MCF 10A (cell line): ENCODE measurements at places on chromosomes 1 and 21. TPM values are rescaled to one million over a fixed set of nuclear protein-coding genes. Genes with fewer than 3 reads are reported as not detected.

- H3K4me1 ChIP-seq = peaks cover 16% of the 10 kb centered on the region
- no peak for DNase-seq
- no peak overlapping the region for H3K27ac ChIP-seq
- no peaks in the 10 kb centered on the region for H3K36me3 ChIP-seq
These were observed 65.1 kb downstream of the KCNK1 start for GRCh38 chr1:233679030-233679429.

DNA sequence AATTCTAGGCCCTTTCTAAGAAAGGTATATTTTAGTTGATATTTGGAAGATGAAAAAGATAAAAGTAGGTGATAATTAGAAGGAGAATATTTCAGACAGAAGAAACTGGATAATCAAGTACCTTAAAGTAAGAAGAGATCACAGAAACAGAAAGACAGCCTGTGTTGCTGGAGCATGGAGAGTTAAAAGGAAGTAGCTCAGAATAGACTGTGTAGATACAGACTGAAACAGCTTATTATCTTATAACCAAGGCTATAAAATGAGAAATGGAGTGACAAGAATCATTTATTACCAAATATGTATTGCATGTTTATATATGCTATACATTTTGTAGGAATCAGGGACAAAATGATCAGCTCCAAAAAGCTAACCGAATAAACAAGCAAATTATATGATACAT is 1120.3 kb downstream of the BRINP3 start:
- no peaks in the 10 kb centered on the region for H3K27me3 ChIP-seq
- no peak overlapping the region for H3K27ac ChIP-seq
- H3K36me3 ChIP-seq = no peaks in the 10 kb centered on the region
- DNase-seq = no peak
- no peaks in the 10 kb centered on the region for H3K4me1 ChIP-seq

DNA sequence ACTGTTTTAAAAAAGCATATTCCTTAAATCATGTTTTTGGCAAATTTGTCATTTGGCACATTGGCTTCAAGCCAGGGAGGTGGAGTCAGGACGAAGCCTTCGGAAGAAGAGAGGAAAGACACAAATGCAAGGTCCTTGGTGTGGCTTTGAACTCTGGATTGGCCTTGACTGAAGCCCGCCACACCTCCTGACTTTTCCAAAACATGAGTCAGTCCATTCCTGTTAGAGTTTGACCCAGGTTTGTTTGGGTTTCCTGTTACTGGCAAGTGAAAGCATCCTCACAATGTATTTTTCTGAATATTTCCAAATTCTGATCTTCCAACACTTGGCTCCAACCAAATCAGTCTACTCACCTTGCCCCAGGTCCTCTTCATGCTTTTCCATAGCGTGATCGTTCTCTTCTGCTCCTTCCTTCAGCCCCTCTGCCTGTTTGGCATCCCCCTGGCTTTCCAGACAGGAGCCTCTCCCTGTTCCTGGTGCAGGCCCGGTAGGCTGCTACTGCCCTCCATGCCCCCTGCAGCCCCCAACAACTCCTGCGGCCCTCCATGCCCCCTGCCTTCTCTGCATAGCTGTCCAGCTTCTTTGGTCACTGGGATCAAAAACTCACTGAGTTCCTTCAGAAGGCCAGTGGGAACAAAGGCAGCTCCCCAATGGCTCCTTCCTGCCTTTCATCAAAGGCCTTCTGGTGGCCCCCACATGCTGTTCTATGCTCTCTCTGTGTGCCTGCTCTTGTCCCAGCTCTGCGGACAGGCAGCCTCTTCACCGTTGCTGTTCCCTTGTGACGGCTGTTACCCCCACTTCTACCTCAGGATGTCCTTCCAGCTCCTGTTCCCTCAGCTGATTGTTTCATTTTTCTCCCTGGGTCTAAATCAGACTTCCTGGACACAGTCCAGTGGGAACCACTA is 30.4 kb upstream of the SLC30A1 start:
- no peak overlapping the region for H3K27ac ChIP-seq
- H3K4me3 ChIP-seq = no peak overlapping the region

DNA sequence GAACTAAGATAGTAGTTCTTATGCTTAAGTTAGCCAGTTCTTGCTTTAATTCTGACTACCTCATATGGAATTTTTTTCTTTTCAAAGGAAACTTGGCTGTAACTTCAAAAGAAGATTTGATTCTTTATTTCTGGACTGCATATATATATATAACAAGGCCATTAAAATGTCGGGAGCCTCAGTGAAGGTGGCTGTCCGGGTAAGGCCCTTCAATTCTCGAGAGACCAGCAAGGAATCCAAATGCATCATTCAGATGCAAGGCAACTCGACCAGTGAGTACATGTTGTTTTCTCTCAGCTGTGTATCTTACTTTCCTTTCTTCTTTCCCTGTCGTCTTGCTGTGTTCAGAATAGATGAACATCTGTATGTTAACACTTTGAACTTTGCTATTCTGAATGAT is 21.8 kb downstream of the KIF1B start:
- H3K4me1 ChIP-seq = no peaks in the 10 kb centered on the region
- H3K27ac ChIP-seq = no peak overlapping the region
- H3K27me3 ChIP-seq = no peaks in the 10 kb centered on the region

- DNase-seq = no peak
- H3K27me3 ChIP-seq = no peaks in the 10 kb centered on the region
- no peak overlapping the region for H3K4me3 ChIP-seq
These were observed 1.3 kb downstream of the TTLL7 start for GRCh38 chr1:83997631-83998030.

DNA sequence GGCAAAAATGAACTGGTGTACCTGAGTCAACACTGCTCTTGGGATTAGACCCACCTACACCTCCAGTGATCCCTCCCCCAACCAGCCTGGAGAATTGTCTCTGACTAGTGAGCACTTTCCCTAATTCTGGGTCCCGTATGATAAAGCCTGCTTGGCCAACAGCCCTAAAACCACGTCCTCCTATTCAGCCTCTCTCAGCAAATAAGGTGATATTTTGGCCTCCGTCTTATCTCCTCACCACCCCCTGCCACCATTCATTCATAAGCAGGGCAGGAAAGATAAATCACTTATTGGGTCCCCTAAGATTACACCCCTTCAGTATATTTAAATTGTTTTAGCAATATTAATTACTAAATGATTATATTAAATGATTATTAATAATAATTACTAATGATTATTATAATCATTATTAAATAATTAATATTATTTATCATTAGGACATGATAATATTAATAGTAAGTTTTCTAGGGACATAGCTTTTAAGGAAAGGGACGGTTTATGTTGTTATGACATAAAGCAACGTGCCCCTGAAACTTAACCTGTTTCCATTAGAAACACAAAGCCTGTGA is 108.0 kb downstream of the DUSP10 start:
- no peak for DNase-seq
- no peak overlapping the region for H3K4me3 ChIP-seq
- H3K4me1 ChIP-seq = no peaks in the 10 kb centered on the region

DNA sequence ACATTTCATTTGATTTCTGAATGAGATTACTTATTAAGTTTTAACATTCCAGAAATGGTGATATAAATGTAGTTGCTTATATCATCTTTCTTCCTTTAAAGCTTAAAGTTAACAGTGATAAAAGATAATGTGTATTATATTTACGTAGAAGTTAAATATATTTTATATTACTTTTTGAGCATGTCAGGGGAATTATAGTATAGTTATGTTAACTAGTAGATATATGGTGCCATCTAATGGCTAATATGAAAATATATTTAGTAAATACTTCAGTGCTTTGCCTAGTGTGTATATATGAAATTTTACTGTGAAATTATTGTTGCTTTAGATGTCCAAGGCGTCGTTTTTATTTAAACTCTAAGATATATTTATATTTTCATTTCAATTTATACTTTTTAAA is 51.5 kb downstream of the SYT14 start:
- peak; percentile 42 for DNase-seq
- H3K4me3 ChIP-seq = no peak overlapping the region
- no peaks in the 10 kb centered on the region for H3K36me3 ChIP-seq
- peaks cover 16% of the 10 kb centered on the region for H3K4me1 ChIP-seq

DNA sequence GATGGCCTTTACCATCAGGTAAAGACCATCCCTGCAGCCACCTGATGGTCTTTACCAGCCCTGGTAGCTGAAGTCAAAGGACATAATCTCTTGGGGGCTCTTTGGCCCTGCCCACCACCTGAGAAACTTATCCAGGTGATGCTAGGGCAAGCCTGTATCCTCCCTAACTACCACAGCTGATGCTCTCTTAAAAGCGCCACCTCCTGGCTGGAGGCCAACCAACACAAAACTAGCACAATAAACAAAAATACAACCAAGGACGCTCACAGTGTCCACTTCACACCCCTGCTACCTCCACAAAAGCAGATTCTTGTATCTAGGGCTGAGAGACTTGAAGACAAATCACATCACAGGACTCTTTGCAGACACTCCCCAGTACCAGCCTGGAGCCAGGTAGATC is 357.1 kb upstream of the POU3F1 start:
- no peaks in the 10 kb centered on the region for H3K4me1 ChIP-seq
- no peak overlapping the region for H3K4me3 ChIP-seq
- DNase-seq = no peak
- H3K36me3 ChIP-seq = no peaks in the 10 kb centered on the region
- H3K27me3 ChIP-seq = peaks cover 15% of the 10 kb centered on the region
- no peak overlapping the region for H3K27ac ChIP-seq

DNA sequence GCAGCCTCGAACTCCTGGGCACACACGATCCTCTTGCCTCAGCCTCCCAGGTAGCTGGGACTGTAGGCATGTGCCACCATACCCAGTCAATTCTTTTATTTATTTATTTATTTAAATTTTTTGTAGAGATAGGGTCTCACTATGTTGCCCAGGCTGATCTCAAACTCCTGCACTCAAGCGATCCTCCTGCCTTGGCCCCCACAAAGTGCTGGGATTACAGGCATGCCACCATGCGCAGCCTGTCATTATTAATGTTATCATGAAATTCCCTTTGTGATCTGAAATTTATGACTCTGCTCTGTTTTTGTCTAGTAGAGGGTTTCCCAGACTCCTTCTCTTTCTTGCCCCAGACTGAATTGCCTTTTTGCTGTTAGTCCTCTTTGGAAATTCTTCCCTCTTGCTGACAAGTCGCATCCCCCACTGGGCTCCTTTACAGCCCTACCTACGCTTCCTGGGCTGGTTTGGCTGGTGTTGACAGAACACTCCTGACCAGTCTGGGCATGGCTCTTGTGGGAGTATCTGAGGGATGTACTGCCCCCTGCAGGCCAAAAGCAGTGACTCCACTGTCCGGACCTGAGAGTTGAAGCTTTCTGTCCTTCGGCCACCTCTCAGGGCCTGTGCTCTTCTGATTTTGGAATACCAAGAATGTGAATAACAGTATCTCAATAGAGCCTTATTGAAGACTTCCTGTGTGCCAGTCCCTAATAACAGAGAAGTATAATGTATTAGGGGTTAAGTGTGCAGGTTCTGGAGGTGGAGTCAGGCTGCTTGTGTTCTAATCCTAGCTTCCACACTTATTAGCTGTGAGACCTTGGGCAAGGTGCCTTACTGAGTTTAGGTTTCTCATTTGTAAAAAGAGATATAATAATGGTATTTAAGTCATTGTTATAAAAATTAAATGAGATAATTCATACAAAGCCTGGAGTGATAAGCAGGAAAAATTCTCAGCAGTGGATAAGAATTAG is 28.2 kb downstream of the TCEANC2 start:
- peak overlapping the region; percentile 40 for H3K27ac ChIP-seq
- peaks cover 12% of the 10 kb centered on the region for H3K36me3 ChIP-seq
- no peaks in the 10 kb centered on the region for H3K27me3 ChIP-seq
- no peak overlapping the region for H3K4me3 ChIP-seq
- DNase-seq = peak; percentile 84
- peaks cover 6% of the 10 kb centered on the region for H3K4me1 ChIP-seq

GRCh38 chr21:44494956-44495355 is 39.6 kb downstream of the LRRC3 start:
- DNase-seq = no peak
- peaks cover 16% of the 10 kb centered on the region for H3K27me3 ChIP-seq

The NBPF4 gene
- not detected in 2 replicates for total RNA-seq

The RIMS3 gene
- 0.29 and 0.58 TPM in 2 replicates for total RNA-seq

The UBE2U gene
- not detected in 2 replicates for total RNA-seq
